ENCODE measurements at places on chromosomes 13 and 19. TPM values are rescaled to one million over a fixed set of nuclear protein-coding genes. Genes with fewer than 3 reads are reported as not detected.

DNA sequence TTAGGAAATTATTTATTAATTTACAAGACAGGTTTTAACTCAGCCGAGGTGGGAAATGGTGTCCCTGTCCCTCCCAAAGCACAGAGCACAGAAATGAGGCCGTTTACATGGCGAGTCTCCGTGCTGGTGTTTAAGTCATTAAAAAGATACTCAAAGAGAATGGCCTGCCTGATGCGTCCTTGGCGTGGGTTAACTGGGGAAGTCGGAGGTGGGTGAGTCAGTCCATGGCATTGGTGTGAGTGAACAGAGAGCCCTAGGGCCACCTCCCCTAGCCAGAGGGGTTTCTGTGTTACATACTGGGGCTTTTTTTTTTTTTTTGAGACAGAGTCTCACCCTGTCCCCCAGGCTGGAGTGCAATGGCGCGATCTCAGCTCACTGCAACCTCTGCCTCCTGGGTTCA, 3.9 kb downstream of the FEM1A start:
- no peak for ATAC-seq

DNA sequence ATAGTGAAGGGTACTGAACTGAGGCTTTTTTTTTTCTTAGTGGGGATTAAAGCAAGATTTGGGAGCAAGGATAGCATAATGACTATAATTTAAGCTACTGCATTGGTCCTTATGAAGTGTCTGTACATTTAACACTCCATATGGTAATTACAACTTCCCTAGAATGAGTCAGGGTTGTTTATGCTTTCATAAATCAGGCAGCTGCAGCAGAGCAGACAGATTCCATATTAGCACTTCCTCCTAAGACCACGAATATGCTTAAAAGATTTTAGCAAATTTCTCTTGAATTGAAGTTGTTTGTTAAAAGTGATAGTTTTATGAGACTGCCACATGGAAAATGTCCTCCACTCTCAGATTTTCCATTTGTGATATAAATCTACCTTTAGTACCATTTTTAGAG, 401.1 kb upstream of the SPRY2 start:
- ATAC-seq, result no peak

DAND5 gene
- not detected for total RNA-seq

DNA sequence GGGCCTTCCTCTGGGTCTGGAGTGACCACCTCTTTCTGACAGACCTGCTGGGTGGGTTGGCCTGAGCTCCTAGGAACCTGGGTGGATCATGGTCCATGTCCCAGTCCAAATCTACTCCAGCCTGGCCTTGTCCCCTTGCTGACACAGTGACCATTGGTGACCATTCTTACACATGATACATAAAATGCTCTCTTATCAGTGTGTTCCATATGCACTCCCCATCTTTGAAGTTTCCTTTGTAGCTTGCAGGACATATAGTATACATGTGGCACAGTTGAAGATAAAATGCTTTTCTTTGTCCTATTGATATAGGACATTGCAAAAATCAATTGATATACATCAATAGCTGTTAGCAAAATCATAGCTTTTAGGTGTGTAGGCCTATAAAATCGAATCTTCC, 291.8 kb downstream of the MYO16 start:
- no peak for ATAC-seq

CDX2 gene
- total RNA-seq, result not detected
